ENCODE measurements at places on chromosomes 2 and 18. TPM values are rescaled to one million over a fixed set of nuclear protein-coding genes. Genes with fewer than 3 reads are reported as not detected.

Gene YPEL5
- 117 TPM for total RNA-seq

Gene MALL
- 30.8 TPM for total RNA-seq

Gene ST6GAL2
- total RNA-seq, result 14.4 TPM

Gene IGFBP2
- total RNA-seq, result 163 TPM

Gene OTX1
- not detected for total RNA-seq

DNA sequence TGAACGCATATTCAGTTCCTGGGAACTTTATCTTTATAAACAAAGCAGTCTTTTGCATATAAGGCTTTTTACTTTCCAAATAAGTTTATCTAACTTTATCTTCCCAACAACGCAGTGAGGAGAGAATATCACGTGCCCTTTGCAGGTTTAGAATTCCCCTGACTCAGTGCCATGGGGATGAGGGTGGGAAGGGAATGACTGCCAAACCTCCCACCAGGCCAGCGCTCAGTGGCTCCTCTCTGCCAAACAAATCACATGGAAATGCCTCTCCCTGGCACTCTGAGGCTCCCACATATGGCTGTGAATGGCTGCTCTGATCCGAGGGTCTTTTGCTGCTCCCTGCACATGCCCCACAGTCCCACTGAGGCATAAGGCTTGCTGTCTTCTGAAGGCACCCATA, 158.3 kb downstream of the DNAH6 start:
- DNase-seq, result no peak

GRCh38 chr2:216424274-216424673, 12.0 kb downstream of the SMARCAL1 start:
- DNase-seq, result no peak

DNA sequence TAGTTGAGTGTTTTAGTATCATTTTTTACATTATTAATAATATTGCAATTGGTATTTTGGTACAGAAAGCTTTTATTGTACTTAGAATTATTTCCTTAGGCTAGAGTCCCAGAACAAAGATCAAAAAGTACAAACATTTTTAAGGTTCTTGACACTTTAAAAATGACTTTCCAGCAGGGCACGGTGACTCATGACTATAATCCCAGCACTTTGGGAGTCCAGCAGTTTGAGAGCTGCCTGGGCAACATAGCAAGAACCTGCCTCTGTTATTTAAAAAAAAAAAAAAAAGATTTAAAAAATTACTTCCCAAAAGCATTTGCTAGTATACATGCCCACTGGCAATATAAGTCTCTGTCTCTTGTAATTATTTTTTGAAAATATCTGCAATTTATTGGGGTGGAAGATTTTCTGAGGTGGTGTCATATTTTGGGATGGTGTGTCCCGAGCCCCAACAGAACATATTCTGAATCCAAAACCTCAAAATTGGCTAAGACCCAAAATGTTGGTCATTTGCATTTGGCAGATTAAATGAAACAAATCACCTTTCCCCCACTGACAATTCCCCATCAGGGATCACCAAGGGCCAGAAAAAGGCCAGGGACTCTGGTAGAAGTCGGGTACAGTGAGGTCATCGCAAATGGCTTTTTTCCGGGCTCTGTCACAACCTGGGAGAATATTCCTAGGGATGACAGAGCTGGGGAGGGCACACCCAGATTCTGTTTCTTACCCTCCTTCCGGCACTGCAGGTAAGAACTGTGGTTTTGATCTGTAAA, 42.1 kb downstream of the NIFK start:
- no peak for DNase-seq

DNA sequence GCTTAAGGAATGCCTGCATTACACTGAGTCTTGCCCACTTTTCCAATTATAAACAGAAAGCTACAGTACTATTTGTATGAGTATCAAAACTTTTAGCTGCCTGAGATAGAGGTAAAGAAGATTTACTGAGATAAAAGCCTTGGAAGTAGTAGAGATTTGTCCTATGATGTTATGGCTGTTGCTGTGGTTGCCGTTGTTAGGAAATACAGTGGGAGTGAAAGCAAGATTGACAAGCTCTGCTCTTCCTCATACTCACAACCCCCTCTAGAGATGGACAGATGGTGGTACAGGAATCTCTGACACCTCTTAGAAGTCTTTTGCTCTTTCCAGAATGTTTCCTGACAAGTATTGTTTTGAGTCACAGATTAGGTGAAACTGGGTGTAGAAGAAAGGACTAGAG, 242.5 kb downstream of the RPIA start:
- no peak for DNase-seq

GRCh38 chr2:23604731-23605130, 219.8 kb downstream of the KLHL29 start:
- DNase-seq, result no peak

DNA sequence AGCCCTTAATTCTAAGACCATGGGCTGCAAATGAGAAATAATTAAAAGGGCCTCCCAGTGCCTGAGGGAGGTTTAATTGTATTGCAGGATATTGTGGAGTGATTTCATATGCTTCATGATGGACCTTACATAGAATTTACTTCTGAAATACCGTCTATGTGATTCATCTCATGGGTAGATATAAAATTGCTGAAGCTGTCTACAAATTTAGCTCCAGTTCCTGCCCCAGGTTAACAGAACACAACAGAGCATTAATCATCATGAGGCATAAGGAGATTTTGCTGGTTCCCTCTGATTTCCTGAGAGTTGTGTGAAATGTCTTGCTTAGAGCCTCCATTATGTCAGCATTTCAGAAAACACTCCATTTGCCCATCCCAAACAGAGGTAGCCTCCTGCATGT, 770 bp downstream of the UPP2 start:
- no peak for DNase-seq

DNA sequence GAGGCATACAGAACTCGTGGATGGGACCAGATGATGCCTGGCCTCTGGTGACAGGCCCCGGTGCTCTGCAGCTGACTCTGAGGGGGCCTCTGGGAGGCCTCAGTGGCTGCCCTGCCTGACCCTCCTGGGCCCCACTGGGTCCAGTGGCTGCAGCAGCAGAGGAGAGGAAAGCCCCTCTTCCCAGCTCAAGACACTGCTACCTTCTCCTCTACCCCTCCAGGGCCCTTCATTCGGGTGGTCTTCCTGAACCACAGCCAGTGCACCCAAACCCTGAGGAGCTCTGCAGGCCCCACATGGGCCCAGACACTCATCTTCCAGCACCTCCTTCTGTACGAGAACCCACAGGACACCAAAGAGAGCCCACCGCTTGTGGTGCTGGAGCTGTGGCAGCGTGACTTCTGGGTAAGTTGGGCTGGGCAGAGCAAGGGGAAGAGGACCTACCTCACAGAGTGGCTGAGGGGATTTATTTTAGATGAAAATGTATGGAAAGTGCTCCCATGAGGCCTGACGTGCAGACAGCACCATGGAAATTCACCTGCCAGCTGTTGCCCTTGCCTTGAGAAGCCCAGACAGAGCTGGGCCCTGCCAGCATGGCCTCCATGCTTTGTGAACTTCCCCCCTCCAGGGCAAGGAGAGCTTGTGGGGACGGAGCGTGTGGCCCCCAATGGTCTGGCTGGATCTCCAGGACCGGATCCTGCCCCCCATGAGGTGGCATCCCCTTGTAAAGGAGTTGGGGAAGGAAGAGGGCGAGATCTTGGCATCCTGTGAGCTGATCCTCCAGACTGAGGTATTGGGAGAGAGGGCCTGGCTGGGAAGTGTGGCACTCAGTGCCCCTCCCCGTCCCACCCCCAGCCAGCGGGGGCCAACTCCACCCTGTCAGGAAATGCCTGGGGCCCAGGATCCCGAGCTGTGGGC, 46.3 kb downstream of the LMAN2L start:
- DNase-seq, result no peak

GRCh38 chr2:204776781-204777559, 231.7 kb downstream of the PARD3B start:
- no peak for DNase-seq

DNA sequence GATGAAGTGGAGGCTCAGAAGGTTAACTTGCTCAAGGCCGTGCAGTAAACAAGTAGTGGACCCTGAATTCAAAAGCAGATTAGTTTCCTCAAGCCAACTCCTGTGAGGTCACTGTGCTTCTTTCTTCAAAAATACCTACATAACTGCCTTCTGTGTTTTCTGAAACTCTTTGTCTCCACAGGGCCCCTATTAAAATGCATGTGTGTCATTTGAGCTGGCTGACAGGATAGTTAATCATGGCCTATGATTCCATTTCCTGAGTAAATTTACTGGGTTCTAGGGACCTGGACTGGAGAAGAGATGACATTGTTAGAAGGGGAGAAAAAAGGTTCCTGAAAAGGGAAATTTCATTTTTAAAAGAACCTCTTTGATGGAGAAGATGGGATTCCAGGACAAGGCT, 12.9 kb upstream of the DTNA start:
- DNase-seq, result no peak

DNA sequence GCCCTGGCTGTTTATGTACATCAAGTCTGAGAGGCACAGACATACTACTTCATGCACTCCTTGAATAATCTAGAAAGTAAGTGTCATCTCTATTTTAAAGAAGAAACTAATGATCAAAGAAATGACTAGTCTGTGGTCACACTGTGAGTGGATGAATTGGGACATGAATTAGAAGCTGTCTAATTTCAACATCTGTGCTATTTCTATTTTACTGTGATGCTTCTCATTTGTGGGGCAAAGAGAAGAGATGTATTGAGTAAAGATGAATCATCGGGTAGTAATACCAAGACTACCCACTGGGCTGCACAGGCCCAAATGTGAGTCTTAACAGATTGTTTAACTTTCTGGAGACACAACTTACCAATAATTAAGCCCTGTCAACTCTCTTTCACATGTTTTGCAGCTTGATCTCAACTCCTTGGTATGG, 42.4 kb upstream of the MTIF2 start:
- no peak for DNase-seq

DNA sequence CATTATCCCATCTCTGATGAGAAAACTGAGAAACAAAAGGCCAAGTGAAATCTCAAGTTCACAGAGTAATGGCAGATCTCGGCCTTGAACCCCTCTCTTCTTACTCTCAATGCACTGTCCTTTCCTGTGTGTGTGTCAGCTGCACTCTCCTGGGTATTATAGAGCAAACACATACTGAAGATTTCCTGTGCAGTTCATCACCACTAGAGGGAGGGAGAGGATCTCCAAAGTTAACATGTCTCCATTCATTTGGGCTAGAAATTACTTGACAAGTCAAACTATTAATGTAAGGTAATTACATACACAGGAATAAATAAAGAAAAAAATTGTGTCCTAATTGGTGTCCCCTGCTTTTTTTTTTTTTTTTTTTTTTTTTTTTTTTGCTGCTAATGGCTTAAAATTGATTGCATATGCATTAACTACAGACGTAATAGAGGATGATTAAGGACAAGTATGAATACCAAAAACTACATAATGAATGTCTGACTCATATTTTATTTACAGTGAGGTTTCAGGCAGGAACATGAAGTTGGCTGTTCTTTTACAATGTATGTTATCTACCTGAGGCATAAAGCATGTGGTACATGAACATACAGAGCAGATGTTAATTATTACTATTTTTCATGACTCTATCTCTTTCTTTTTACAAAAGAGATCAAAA, 269.2 kb downstream of the NYAP2 start:
- DNase-seq, result peak; percentile 68
